ENCODE measurements at places on chromosomes 3 and 15.

DNA sequence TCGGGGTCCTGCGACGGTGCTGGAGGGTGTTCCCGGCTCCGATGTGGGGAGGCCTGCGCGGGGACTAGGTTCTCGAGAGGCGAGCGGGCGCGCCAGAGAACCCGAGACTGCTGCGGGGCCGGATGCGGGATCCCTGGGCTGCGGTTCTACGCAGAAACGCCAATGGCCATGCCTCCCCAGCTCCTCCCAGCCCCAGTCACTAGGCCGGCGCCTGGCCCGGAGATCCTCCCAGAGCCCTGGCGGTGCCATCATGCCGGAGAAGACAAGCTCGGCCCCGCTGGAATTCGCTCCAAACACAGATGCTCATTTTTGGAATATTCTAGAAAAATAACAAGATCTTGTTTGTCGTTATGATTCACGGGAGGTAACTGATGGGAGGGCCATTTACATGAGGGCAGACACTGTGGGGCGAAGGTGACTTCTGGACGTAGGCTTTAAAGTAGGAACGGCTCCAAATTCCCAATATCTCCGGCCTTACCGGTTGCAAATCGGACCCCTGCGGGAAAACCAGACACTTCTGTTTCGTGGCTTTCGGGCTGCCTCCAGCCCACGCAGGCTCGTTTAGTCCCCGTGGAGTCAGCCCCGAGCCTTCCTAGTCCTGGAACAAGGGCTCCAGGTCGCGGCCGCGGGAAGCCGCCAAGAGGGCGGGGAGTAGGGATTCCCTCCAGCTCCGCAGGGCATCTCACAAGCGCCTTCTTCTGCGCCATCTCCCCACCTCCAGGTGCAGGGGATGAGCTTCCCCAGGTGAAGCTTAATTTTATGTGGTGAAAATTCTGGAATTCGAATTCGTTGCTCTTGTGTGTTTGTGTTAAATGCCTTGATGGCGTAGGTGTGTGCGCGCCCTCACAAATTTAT is 74.8 kb upstream of the POLG start:
- no peak for DNase-seq

GRCh38 chr3:156888576-156888975 is 62.4 kb downstream of the LEKR1 start:
- no peak for DNase-seq

DNA sequence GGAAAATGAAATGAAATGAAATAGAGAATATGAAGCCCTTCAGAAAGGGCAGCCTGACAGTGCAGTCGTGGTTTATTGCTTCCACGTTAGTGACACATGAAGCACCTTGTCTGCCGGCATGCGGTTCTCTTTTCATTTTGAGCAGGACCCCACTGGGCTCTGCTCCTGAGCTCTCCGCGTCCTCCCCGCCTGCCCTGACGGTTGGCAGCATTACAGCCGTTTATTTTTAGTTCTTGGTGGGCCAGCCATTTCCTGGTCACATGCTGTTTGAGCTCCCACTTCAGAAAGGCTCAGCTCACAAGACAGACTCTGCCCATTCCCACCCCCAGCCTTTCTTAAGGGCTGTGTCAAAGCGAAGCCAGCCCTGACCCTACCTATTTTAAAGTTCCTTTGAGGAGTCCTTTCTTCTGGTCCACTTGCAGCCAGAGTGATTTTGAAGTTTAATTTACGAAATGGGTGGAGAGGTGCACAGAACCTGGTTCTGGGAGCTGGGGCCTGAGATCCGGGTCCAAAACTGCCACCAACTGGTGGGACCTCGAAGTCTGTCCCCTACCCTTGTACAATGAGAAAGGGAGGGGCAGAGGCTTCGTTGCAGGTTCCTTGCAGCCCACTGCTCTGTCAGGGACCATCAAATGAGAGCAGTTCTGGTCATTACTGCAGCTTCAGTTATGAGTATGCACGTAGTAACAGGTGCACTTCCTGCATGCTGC is 60.1 kb downstream of the MGLL start:
- no peak for DNase-seq

DNA sequence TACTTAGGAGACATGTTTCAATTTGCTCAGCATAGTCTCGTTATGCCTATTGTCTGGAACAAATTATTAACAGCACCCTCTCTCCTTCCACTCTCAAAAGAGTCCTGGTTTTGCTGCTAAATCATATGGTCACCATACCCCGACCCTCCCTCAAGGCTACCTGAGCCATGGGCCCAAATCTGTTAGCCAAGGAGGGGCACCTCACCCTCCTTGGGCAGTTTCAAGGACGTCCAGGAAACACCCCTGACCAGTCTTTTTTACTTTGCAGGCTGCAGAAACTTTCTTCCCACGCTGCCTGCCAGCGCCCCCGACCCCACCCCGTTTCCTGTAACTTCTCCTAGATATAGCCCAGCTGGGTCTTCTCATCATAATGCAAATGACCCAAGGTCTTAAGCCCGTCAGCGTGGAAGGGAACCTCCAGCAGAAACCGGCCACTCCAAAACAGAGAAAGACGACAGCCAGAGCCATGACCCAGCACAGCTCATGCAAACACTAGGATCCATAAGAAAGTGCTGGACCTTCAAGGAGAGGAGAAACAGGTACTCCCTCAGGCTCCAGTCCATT is 62.3 kb downstream of the ADCY5 start:
- DNase-seq = no peak

GRCh38 chr3:186625600-186626042 is 12.8 kb downstream of the AHSG start:
- no peak for DNase-seq

- DNase-seq = no peak
These were observed 395.8 kb upstream of the CCDC54 start for GRCh38 chr3:106981392-106981791.

- no peak for DNase-seq
These were observed 95.1 kb upstream of the MELTF start for GRCh38 chr3:197124713-197125112.

DNA sequence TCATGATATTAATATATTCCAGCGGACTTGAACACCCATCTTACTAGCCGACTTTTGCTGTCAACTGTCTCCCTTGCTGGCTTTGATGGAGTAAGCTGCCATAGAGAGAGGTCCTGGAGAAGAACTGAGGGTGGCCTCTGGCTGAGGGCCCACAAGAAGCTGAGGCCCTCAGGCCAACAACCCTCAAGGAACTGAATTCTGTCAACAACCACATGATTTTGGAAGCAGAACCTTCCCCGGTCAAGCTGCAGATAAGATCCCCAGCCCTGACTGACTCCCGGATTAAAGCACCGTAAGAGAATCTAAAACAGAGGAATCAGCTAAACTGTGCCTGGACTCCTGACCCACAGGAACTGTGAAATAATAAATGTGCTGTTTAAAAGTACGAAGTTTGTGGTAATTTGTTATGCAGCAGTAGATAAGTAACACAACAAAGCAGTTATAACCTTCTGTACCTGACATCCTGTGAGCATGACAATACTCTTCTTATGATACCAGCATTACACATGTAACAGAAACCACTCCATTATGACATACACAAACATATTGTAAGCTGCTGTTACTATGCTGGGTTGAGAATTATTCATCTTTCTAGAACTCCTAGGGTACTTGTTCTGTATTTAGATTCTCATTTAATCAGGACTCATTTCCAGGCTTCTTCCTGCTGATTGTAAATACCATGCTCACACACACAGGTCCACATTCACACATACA is 66.2 kb downstream of the HES1 start:
- no peak for DNase-seq

DNA sequence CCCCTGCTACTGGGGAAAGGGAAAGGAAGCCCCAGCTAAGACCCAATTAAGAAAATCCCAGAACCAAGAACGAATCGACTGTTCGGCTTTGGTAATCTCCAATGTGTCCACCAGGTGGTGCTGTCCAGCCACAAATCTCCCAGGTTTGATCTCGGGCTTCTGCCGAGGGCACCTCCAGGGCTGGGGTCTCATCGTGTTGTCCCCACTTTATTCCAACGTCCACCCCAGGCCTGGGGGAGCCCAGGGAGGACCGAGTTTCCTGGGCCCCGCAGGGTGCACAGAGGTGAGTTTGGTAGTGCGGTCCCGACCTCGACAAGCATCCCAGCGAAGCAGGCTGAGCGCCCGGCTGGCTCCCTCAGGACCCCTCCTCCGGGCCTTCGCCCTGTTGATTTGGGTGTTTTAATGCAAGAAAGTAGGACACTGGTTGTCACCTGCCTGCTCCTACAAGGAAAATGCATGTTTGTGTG is 185.1 kb downstream of the GOLGA6L6 start:
- DNase-seq = no peak

DNA sequence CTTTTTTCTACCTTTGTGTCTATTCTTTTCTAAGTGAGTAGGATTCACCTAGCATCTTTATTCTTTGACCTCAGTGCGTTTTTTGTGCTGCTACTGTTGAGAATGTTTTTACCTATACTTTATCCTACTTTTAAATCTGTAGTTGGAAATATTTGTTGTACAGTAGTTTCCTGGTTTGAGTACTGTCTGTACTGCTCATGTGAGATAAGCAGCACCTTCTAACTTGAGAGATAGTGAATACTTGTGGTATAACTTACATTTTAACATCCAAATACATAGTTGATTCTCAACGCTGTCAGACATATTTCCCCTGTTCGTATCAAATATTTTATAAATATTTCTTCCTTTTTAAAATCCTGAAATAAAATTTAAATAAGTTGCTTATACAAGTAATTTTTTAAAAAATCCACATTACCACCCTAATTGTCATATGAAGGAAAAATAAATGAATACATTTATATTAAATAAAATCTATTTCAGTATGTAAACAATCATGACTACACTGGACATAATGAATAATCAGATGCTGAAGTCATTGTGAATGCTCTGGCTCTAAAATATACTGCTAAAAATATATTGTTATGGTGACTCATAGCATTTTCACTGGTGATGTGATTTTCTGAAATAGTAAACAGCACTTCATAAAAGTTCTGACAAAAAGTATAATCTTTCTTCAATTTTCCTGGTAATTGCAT is 17.4 kb downstream of the ATP11B start:
- DNase-seq = no peak

DNA sequence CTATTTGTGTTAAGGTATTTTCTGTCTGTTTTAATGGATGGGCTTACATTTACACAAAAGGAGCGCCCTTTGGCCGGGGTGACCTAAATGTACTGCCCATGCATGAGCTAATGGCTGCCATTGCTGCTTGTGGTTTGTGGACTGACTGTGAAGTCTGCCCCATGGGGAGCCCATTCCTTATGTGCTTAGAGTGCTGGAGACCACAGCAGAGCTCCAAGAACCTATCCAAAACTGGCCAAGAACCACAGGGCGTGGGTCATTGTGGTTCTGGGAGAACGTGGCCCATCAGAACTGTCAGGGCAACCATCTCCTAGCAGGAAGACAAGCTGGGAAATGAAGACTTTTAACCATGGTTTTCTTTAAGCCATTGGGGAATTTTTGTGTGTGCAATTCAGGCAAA is 105.3 kb downstream of the CHDH start:
- DNase-seq = no peak

DNA sequence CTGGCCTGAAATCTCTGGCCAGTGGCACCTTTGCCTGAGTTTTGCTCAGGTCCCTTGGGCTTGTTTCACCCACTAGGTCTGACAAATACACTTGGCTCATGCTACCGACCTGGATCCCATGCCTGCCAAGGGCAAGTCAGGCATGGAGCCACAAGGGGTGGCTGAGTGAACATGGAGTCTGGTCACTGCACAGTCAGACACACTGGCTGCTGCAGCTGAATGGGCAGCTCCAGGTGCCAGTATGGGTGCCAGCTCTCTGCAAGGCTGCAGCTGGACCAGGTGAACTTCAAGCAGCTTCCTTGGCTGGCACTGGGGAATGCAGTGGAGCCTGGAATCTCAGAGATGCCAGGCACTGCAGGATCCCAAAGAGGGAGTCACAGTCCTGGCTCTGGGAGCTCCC is 170.3 kb downstream of the NECTIN3 start:
- DNase-seq = no peak

DNA sequence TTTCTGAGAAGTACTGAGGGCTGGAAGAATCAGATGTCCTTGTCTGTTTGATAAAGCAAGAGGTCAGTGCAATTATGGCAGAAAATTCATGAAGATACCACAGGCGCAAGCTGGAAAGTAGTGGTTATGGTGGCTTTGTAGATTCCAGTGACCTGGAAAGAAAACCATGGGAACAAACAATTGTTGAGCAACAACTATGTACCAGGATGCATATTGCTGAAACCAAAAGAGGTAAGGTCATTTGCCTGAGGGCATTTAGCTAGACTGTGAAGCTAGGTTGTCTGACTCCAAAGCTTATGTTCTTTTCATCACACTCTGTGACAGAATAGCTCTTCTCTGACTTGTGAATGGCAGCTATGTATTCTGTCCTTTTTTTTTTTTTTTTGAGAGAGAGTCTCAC is 74.0 kb downstream of the B3GALNT1 start:
- no peak for DNase-seq

GRCh38 chr3:100927775-100928174 is 65.4 kb downstream of the ABI3BP start:
- DNase-seq = no peak

DNA sequence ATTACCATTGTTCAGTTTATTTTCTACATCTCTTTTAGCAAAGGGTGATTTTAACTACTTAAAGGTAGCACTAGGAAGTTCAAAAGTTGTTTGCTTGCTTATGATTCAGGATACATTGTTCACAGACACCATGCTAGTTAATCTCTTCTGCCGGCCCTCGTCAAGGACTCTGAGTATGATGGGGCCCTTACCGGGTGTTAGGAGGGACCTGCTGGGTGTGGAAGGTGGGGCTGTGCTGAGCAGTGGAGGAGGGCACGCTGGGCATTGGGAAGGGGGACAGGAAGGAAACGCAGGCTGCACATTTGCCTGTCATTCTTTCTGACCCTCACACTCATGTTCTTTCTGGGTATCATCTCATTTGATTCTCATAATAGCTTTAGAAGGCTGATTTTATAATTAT is 65.1 kb upstream of the MYZAP start:
- no peak for DNase-seq

DNA sequence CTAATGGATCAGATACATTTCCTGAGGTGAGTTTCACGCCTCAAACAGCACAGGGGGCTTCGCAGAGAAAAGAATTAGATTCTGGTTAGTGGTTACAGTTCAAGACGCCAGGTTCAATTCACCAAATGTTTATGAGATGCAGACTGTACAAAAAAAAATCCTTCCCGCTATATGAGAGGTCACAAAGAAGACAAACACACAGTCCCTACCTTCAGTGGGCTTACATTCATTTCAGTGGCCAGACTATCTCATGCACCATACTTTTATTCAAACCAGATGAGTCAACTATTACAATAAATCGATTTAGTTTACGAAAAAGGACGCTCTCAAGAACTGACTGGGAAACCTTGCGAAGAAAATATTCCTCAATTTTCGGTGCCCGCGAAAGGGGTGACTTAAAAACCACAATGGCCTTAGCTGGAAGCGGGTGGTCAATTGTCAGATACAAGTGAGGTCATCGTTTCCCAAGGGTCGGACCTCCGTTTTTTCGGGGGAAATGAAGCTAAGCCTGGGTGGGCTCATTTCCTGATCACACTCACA is 695 bp downstream of the METTL6 start:
- DNase-seq = no peak

- no peak for DNase-seq
These were observed 7.9 kb upstream of the UBXN7 start for GRCh38 chr3:196440041-196440537.
